Omental fat pad (tissue), 4 donors: ENCODE measurements at places on chromosomes 13 and 19. TPM values are rescaled to one million over a fixed set of nuclear protein-coding genes. Genes with fewer than 3 reads are reported as not detected.

DNA sequence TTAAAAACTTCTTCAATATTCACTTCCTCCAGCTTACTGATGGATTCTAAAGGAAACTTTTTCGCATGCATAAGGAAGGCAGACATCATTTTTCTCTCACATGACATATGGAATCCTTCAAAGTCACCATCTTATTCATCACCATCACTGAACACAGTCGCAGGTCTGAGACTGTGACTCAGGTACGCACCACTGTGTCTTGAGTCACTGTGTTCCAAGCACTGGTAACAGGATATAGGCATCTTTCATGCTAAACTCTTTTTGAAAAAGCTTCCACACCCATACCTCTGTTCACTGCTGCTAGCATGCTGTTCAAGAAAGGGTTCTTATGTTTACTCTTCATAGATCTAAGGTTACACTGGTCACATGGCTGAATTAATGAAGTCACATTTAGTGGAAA, 67.0 kb upstream of the SIAH3 start:
- DNase-seq, result no peak

GRCh38 chr13:27347211-27347772, 76.7 kb downstream of the RASL11A start:
- DNase-seq, result no peak

- no peak for DNase-seq
Measured at GRCh38 chr13:67036699-67037457, 193.3 kb downstream of the PCDH9 start.

- no peak for DNase-seq
Measured at GRCh38 chr13:100298691-100299090, 209.8 kb downstream of the PCCA start.

GRCh38 chr19:39823686-39824085, 10.3 kb downstream of the DYRK1B start:
- no peak for DNase-seq

The MAMSTR gene
- total RNA-seq, result 1.4 TPM
